ENCODE measurements at places on chromosomes 4 and X.
A peak's percentile ranks its signal among the peaks of the same experiment; 100 is the strongest.

DNA sequence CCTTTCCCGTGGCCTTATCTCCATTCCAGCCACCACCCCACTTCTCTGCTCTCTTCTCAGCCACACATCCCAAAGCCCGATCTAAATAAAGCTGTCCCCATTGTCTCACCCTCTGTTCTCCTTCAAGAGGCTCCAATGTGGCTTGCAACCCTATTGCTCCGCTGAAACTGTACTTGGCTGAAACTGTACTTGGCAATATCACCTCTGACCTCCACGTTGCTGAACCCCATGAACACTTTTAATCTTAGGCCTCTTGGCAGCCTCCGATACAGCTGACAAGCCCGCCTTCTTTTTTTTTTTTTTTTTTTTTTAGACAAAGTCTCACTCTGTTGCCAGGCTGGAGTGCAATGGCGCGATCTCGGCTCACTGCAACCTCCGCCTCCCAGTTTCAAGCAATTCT is 12.1 kb downstream of the DCTD start:
- DNase-seq, result no peak

DNA sequence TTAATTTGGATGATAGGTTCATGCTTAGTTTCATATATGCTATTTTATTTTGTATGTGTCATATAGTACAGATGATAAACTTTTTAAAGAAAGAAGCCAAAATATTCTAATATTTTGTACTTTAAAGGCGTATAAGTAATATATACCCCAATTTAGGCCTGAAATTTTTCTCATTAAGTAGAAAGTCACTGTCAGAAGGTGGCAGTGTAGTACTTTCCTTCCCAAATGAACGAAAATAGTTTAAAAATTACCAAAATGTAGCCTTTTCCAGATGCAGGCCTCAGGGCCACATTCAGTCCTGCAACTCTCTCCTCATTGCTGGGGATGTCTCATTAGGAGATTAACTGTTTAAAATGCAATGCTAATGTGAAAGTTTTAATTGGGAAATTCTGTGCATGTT is 1263.6 kb downstream of the C4orf33 start:
- peak; percentile 4 for DNase-seq

- peak; percentile 24 for DNase-seq
Observed at GRCh38 chr4:20166544-20166943, 85.2 kb upstream of the SLIT2 start.

- no peak for DNase-seq
Observed at GRCh38 chr4:108351791-108352190, 183.1 kb upstream of the LEF1 start.

GRCh38 chrX:123736333-123736921 is 3.6 kb upstream of the THOC2 start:
- DNase-seq, result peak; percentile 94

- DNase-seq, result no peak
Observed at GRCh38 chr4:27828843-27829242, 968.2 kb downstream of the STIM2 start.

- no peak for DNase-seq
Observed at GRCh38 chrX:47539860-47540259, 21.1 kb upstream of the ARAF start.

GRCh38 chr4:35925806-35926205 is 318.5 kb downstream of the ARAP2 start:
- DNase-seq, result no peak

DNA sequence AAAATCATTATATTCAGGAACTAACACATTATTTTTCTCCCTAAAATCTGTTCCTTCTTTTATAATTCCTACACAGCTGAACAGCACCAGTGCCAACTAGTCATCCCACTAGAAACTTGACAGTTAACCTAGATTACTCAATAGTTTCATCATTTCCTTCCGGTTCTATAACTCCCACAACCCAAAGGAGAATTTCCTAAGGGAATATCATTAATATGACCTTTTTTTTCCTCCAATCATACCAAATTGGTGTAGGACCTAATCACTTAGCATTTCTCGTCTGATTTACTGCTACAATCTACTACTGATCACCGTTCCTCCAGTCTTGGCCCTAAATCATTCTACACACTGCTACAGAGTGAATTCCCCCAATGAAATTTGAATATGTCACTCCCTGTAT is 45.9 kb downstream of the WDFY3 start:
- DNase-seq, result no peak

- DNase-seq, result peak; percentile 64
Observed at GRCh38 chr4:10554694-10555093, 97.5 kb upstream of the ZNF518B start.

GRCh38 chrX:108735091-108735678 is 1.2 kb downstream of the IRS4 start:
- DNase-seq, result peak; percentile 43

DNA sequence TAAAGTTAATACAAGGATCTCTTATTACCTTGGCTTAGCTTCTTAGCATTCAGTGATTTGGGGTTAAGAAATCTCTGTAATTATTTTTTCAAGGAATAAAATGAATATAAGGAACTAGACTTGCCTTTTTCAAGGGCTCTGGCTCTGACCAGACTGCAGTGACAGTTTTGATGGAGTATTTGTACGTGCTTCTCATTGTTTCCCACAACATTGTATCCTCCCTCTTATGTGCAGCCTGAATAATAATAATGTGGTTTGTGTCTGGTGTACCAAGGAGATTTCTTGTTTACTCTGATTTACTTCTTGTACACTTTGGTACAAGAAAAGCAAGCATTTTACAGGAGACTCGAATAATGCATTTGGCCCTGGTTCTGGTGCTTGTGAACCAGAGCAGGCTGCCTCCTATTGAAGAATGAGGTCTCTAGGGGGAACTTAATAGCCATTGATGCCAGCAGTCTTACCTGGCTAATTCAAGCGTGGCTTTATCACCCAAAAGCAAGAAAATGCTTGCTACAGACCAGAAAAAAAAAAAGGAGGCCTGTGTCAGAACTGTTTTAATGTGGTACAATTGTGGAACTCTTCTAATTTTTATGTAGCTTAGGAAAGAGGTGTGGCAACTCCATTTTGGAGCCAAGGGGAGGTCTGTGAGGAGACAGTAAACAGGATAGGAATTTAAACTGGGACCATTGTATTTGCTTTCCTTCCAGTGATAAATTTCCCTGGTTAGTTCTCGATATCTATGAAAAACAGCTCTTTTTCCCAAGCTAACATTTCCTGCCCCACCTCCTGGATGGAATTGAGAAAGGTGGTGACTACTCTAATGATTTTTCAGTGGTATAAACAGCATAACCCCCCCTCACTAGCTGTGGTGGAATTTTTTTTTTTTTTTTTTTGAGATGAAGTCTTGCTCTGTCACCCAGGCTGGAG is 5.6 kb downstream of the OTC start:
- DNase-seq, result no peak

DNA sequence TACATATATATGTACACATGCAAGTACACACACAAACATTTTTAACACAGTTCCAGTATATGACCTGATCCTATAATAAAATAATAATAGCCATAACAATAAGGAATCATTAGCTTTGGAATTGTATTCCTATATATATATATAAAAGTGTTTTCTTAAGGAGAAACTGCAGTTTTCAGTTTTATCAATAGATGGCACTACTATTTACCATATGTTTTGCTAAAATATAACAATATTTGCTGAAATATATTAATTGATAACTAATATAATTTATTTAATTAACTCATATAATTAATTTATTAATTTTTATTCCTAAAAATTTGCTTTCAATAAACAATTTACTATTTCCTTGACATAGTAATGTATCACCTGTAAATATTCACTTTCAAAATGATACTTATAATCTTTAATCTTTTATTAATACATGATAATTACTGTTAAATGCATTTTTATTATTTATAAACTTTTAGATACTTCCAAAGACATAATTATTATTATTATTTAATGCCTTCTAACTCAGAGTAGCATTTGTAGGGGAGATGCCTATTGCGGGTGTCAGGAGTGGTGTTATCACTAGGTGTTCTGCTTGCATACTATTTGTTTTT is 599.5 kb downstream of the FSTL5 start:
- DNase-seq, result peak; percentile 9

- peak; percentile 73 for DNase-seq
Observed at GRCh38 chr4:55866973-55867574, 13.6 kb downstream of the EXOC1 start.

DNA sequence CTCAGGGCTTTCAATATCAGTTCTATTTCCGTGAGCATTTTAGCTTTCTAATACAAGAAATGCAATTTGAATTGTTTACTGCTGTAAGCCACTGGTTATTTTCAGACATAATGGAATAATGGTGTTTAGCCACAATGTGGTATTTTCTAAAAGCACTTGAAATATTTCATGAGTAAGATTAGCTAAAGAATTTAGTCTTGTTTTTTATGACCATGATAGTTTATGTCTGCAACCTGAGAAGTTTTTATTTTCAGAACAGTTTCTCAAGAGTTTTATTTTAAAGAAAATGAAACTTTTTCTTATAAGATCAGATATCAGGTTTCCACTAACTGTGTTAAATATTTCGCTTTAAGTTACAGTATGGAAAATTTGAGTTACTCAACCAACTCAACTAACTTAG is 60.2 kb downstream of the SLIT2 start:
- DNase-seq, result no peak

DNA sequence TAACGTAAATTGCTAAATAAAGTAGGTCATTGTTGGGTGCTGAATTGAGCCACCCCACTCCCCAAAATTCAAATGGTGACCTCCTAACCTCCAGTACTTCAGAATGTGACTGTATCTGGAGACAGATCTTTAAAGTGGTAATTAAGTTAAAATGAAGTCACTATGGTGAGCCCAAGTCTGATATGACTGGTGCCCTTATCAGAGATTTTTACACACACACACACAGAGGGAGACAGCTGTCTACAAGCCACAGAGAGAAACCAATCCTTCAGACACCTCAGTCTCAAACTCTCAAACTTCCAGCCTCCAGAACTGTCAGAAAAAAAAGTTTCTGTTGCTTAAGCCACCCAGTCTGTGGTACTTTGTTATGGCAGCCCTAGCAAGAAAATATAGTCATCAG is 879.2 kb upstream of the INTU start:
- no peak for DNase-seq

- DNase-seq, result no peak
Observed at GRCh38 chr4:182642831-182643230, 274.4 kb downstream of the DCTD start.

DNA sequence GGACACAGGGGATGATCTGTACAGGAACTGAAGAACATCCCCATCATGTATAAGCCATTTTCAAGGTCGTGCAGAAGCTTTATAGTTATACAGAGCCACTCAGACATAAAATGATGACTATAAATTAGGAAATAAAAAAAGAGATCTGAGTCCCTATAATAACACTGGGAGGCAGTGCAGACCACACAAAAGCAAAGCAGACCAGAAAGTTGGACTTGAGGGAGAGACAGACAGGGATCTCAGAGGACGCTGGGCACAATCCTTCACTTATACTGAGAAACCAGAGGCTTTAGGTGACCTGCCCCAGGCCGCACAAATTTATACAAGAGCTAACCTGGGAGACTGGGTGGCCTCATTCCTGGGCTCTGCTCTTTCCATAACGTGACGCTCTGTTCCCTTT is 70.5 kb downstream of the HADH start:
- DNase-seq, result peak; percentile 10

DNA sequence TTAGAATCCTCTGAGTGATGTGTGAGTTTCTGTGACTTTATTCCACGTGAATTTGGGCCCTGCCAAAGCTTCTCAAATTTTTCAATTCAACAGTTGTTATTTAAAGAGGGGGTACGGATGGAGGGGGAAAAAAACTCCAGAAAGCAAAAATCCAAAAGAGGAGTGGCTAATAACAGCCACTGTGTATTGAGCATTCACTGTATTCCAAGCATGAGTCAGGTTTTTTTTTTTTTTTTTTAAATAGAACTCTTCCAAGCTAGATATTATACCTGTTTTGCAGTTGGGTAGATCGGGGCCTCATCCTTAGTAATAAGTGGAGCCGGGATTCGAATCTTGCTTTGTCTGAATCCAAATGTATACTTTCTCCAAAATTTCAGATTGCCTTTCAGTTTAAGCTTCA is 6.4 kb upstream of the RHOH start:
- DNase-seq, result no peak

- DNase-seq, result no peak
Observed at GRCh38 chrX:70907900-70908299, 611 bp downstream of the TEX11 start.

GRCh38 chrX:154037754-154038153 is 18.1 kb upstream of the IRAK1 start:
- no peak for DNase-seq

GRCh38 chr4:181301735-181302710 is 941.2 kb upstream of the TENM3 start:
- DNase-seq, result peak; percentile 61

- DNase-seq, result no peak
Observed at GRCh38 chr4:164381859-164382258, 372.1 kb upstream of the SMIM31 start.

DNA sequence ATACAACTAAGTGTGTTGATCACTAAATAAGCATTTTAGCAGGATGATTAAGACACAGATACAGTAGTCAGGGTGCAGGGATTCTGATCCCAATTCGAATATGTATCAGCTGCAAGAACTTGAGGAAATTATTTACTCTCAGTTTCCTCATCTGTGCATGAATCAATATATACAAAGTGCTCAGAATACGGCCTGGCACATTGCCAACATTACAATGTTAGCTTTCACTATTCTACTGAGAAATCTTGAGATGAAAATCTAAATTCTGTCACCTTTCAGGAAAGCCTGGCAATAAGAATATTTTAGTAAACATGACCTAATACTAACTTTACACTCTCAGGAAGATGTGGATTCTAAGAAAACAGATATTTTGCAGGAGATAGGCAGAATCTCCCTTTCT is 1001.6 kb upstream of the IGFBP7 start:
- DNase-seq, result peak; percentile 9

DNA sequence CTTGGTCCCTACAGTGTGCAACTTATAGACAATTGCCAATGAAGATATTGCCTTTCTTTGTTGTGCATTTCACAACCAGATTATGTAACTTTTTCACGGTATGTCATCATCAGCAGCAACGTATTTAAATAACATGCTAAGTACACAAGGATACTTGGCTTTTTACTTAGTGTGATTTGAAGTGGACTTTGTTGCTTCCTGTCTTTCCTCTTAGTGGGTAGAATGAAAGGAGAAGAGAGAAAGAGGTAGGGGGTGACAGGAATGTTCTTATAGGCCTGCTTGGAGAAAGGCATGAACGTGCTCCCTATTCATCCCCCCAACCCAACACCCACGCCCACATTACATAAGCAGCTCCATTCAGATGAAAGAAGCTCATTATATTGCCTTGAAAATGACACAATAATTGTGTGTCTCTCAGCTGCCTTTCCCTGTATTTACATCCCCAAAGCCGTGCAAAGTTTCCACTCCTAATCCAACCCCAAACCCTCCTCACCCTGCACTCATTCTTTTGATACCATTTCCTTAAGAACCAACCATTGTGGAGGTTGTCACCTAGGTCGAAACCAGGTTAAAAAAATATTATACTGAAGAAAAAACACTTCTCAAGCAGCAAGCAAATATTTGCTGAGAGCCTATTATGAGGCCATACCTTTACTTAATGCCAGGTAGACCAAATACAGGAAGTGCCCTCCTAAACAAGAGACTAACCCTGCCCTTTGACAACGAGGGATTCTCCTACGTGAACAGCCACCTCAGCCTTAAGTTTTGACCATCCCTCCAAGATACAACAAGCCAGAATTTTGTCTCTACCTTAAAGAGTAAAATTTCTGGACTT is 25.2 kb upstream of the GK start:
- no peak for DNase-seq

Measured in NCI-H82 (cell line).